ENCODE measurements at places on chromosomes 7 and 10. TPM values are rescaled to one million over a fixed set of nuclear protein-coding genes. Genes with fewer than 3 reads are reported as not detected.

TSPAN12 gene
- total RNA-seq: 33.4 TPM

WASHC2A gene
- total RNA-seq: 24.0 TPM

TECPR1 gene
- total RNA-seq: 15.1 TPM

SPDYE2 gene
- total RNA-seq: not detected

WDFY4 gene
- total RNA-seq: 2.6 TPM

SFTPD gene
- not detected for total RNA-seq

C10orf90 gene
- under 0.01 TPM for total RNA-seq

PLEKHS1 gene
- 0.52 TPM for total RNA-seq

ZNF488 gene
- 1.6 TPM for total RNA-seq

SPDYE11 gene
- not detected for total RNA-seq

TAS2R3 gene
- total RNA-seq: 3.7 TPM

ANK3 gene
- total RNA-seq: 110 TPM

CRYGN gene
- total RNA-seq: not detected

NRAP gene
- total RNA-seq: 27.1 TPM

MYH16 gene
- total RNA-seq: not detected

FAM131B gene
- 1.0 TPM for total RNA-seq

FLNC gene
- 611 TPM for total RNA-seq

ESYT2 gene
- 38.1 TPM for total RNA-seq

TAS2R39 gene
- not detected for total RNA-seq

WNT2 gene
- total RNA-seq: 3.1 TPM

PLA2G12B gene
- not detected for total RNA-seq

ZNF746 gene
- total RNA-seq: 12.0 TPM

TMEM248 gene
- 39.7 TPM for total RNA-seq

OR2A1 gene
- under 0.01 TPM for total RNA-seq

DMBT1 gene
- not detected for total RNA-seq

NUTM2E gene
- total RNA-seq: not detected

PTN gene
- total RNA-seq: 21.9 TPM

NRCAM gene
- total RNA-seq: 13.6 TPM

PON1 gene
- not detected for total RNA-seq

ASZ1 gene
- not detected for total RNA-seq

GHRHR gene
- total RNA-seq: not detected

SLC16A12 gene
- 1.6 TPM for total RNA-seq

KIN gene
- 8.4 TPM for total RNA-seq

SFXN2 gene
- total RNA-seq: 4.2 TPM

MMD2 gene
- not detected for total RNA-seq

UPK3B gene
- not detected for total RNA-seq

PPP1R17 gene
- not detected for total RNA-seq

GNAT3 gene
- not detected for total RNA-seq

RALA gene
- total RNA-seq: 11.5 TPM

STEAP2 gene
- total RNA-seq: 2.6 TPM

TRPV5 gene
- total RNA-seq: not detected

CALHM1 gene
- total RNA-seq: not detected

MSMB gene
- total RNA-seq: not detected

EEPD1 gene
- 12.5 TPM for total RNA-seq

ADAMTS14 gene
- 5.7 TPM for total RNA-seq

SSBP1 gene
- 101 TPM for total RNA-seq

ZNF37A gene
- total RNA-seq: 5.7 TPM

NEUROD6 gene
- total RNA-seq: not detected

ACTL6B gene
- total RNA-seq: not detected

PTCD1 gene
- 5.7 TPM for total RNA-seq

PNLIPRP2 gene
- not detected for total RNA-seq

RARRES2 gene
- 54.3 TPM for total RNA-seq

All from skeletal muscle tissue (tissue), 5 donors.